ENCODE measurements at places on chromosomes 12 and 14. TPM values are rescaled to one million over a fixed set of nuclear protein-coding genes. Genes with fewer than 3 reads are reported as not detected.

- no peak for DNase-seq
Measured at GRCh38 chr12:109535231-109535862, 38.0 kb downstream of the MMAB start.

GRCh38 chr14:35576260-35576659 lies 42.3 kb downstream of the INSM2 start:
- no peak for DNase-seq

DNA sequence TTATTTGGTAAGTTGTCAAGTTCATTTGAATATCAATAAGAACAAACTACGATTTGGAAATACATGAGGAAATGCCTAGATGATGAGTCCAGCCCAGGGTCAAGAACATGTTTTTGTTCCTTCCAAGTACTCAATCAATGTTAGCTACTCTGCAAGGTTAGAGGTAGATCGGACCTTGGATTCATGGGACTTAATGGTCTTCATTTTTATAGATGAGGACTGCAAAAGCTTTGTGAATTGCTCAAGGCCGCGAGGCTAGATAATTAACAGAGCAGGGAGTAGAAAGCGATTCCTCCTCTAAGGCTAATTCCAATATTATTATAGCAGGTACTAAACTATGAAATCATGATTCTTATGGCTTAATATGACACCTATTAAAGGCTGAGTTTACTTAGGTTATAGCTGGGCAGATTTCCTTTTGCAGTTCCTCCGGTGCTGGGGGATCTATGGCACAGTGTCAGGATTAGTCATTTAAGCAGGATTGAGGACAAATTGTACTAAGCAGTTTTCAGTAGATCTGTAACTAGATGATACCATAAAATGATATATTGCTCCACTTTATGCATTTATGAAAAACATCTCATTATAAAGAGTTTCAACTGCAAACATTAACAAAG lies 19.8 kb downstream of the NR1H4 start:
- DNase-seq = no peak

DNA sequence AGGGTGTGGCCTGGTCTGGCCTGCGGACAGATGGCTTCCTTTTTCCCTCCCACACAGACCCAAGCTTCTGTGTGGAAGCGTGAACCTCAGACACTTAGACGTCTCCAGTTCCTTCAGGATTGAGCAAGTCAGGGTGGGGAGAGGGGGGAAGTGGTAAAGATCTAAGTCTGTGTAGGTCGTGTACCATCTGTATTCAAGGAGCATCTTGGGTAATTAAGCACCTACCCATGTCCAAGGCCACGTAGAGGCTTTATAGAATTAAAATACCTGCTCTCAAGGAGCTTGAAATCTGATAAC lies 1.7 kb downstream of the AVIL start:
- DNase-seq = no peak

- no peak for DNase-seq
Measured at GRCh38 chr14:74427651-74428050, 1.6 kb upstream of the SYNDIG1L start.

DNA sequence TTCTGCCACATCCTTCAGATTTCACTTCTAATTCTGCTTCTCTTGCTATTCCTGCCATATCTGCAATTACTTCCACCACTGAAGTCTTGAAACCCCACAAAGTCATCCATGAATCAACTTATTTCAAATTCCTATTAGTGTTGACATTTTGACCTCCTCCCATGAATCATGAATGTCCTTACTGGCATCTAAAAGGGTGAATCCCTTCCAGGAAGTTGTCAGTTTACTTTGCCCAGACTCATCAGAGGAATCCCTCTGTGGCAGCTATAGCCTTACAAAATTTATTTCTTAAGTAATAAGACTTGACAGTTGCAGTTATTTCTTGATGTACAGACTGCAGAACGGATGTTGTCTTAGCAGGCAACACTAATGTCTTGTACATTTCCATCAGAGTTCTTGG lies 162.9 kb downstream of the PCNX1 start:
- DNase-seq = no peak

The BAZ1A gene
- total RNA-seq = 21.2 TPM

The CFAP73 gene
- total RNA-seq = 0.30 TPM

The SLC25A21 gene
- total RNA-seq = 6.0 TPM

Data from WTC11 (cell line).